ENCODE measurements at places on chromosomes 13 and 19. TPM values are rescaled to one million over a fixed set of nuclear protein-coding genes. Genes with fewer than 3 reads are reported as not detected.

The RB1 gene
- 11.5 TPM for polyA plus RNA-seq

The CD177 gene
- polyA plus RNA-seq = 0.88 TPM

The FBXO27 gene
- 5.0 TPM for polyA plus RNA-seq

GRCh38 chr13:50188696-50189095, 173.5 kb downstream of the KCNRG start:
- no peak for DNase-seq

The ZC3H4 gene
- polyA plus RNA-seq = 7.6 TPM

GRCh38 chr13:111917901-111918300, 149.0 kb upstream of the SOX1 start:
- no peak for DNase-seq

GRCh38 chr13:110634558-110634957, 19.2 kb downstream of the NAXD start:
- DNase-seq = no peak

The MEF2B gene
- polyA plus RNA-seq = 1.1 TPM

The CCDC169 gene
- polyA plus RNA-seq = 1.8 TPM

- no peak for DNase-seq
Measured at GRCh38 chr13:71515744-71516038, 351.3 kb downstream of the DACH1 start.

DNA sequence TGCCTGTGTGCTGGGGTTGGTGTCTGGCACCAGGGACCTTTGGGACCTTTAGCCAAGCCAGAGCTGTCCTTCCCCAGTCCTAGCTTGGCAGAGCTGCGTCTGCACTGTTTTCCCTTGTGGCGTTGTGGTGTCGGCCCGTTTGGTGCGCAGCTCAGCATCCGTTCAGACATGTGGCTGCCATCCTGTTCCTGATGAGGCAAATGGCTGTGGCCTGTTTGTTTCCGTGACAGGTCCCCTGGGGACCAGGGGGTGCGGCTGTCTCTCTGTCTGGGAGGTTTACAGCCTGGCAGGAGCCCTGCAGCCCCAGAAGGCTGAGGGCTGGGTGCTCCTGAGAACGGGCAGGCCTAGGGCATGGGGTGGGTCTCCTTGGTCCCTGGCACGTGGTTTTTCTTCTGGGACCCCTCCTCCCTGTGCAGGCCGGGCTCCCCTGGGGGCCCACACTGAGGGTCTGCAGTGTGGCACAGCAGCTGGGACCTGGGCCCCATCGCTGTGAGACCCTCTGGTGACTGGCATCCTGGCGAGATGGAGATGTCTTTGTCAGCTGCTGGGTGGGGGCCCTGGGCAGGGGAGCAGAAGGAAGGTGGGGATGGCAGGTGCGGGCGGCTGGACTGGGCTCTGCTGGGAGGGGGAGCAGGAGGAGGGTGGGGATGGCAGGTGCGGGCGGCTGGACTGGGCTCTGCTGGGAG, 4.0 kb downstream of the SPPL2B start:
- no peak for DNase-seq

- no peak for DNase-seq
Measured at GRCh38 chr13:94722609-94723345, 10.4 kb upstream of the SOX21 start.

The KLK10 gene
- not detected for polyA plus RNA-seq

The EPS8L1 gene
- polyA plus RNA-seq = 12.9 TPM

The CCDC159 gene
- polyA plus RNA-seq = 30.1 TPM

The ZNF439 gene
- 2.1 TPM for polyA plus RNA-seq

DNA sequence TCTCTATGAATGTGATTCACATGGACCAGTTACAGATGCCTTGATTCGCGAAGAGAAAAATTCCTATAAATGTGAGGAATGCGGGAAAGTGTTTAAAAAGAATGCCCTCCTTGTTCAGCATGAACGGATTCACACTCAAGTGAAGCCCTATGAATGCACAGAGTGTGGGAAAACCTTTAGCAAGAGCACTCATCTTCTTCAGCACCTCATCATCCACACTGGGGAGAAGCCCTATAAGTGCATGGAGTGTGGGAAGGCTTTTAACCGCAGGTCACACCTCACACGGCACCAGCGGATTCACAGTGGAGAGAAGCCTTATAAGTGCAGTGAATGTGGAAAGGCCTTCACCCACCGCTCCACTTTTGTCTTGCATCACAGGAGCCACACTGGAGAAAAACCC, 7.7 kb downstream of the ZNF543 start:
- DNase-seq = no peak

The SHISA7 gene
- polyA plus RNA-seq = 0.02 TPM

The ZNF431 gene
- 3.8 TPM for polyA plus RNA-seq

DNA sequence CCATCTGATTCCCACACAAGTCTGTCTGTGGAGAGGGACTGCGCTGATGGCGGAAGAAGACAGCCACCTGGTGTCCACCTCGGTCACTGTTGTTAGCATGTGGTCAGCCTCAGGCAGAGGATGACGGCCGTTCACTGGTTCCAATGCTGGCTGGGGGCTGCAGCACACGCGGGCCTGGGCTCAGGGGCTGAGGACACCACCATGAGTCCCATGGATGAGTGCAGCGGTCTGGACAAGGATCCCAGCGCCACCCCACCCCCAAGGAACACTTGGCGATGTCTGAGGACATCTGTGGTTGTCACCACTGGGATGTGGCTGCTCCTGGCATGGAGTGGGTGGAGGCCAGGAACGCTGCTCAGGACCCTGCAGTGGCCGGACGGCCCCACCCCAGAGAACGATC, 10.9 kb downstream of the DPP9 start:
- peak; percentile 18 for DNase-seq

The UTP14C gene
- polyA plus RNA-seq = 5.1 TPM

The ZNF525 gene
- 2.5 TPM for polyA plus RNA-seq

DNA sequence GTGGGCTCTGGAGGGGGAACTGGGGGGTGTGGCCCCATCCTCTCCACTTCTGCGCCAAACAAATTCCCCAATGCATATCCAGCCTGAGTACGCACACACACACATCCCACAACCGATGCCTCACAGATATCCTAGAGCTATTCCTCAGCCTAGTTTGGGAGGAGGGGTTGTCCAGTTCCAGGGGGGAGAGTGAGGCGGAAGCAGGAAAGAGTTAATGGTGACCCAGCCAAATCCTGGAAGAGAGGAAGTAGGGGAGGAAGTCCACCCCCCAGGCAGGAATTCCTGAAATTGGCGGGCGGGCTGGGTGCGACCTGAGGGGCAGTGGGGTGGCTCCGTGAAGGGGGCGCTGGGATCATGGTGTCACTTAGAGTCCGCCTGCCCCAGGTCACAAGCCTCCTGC, 897 bp downstream of the GPR4 start:
- no peak for DNase-seq

DNA sequence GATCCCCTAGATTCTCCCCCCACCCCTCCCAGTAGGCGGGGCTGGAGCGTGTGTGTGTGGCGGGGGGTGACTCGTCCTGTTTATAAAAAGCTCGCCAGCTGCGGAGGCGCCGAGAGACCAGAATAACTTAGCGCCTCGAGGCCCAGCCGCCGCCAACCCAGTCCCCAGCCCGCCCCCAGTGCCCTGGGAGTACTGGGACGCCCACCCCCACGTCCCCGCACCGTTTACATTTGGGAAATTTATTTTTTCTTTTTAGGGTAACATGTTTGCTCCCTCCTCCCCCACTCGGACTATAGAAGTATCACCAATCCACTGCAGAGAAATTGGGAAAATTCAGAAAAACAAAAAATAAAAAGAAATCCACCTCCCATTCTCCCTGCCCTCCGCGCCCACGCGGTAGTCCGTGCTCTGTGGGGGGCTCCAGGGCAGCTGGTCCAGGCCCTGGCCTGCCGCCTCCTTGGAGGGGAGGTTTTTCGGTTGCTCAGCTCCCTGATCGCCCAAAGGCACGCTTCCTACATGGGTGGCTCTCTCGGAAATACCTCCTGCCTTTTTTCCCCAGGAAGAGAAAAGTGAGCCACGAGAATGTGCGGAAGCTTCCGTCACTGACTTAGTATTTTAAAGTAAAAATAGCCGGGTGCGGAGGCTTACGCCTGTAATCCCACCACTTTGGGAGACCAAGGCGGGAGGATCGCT, 1.5 kb upstream of the RAB3A start:
- peak; percentile 77 for DNase-seq

The CEACAM7 gene
- polyA plus RNA-seq = not detected

- peak; percentile 99 for DNase-seq
Measured at GRCh38 chr19:40609561-40610395, 8.6 kb downstream of the LTBP4 start.

- no peak for DNase-seq
Measured at GRCh38 chr13:110790371-110790770, 76.9 kb downstream of the ING1 start.

DNA sequence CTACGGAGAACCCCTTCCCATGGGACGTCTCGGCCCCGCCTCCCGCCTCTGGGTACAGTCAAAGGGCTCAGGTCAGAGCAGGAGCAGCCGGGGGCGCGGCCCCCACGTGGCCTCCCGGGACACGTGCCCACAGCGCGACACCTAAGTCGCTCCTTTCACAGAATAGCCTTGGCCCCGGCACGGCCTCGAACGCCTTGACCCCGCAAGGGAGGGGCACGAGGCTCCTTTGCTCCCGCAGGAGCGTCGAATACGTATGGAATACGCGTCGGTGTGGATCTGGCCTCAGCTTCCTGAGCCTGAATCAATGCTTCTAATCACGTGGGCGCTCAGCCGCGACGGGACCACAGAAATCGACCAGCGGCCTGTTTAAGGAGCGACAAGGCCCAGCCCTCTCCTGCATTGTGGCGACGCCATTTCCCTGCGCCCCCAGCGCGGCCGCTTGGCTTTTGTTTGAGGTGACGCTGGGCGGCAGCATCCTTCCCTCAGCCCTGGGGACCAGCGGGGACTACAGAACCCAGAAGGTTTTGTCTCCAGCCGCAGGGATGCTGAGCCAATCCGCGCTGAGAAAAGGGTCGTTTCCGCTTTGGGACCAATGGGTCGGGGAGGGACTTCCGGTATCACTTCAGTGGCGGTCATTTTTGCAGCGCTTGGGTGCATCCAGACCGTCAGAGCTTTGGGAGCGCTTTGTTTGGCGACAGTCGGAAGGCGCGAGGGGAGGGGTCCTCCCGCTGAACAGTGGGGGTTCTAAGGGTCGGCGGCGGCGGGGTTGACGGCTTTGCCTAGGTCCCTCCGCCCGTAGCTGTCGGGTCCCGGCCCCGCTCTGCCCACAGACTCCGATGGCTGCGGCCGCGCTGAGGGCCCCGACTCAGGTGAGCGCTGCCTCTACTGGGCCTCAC, at the start of gene ZIK1:
ZIK1 (plus strand) TSS at position 625 of the 896 bp plus-strand sequence; CDS start at position 837, 212 bp downstream.
- DNase-seq = peak; percentile 97

The CRB3 gene
- not detected for polyA plus RNA-seq

DNA sequence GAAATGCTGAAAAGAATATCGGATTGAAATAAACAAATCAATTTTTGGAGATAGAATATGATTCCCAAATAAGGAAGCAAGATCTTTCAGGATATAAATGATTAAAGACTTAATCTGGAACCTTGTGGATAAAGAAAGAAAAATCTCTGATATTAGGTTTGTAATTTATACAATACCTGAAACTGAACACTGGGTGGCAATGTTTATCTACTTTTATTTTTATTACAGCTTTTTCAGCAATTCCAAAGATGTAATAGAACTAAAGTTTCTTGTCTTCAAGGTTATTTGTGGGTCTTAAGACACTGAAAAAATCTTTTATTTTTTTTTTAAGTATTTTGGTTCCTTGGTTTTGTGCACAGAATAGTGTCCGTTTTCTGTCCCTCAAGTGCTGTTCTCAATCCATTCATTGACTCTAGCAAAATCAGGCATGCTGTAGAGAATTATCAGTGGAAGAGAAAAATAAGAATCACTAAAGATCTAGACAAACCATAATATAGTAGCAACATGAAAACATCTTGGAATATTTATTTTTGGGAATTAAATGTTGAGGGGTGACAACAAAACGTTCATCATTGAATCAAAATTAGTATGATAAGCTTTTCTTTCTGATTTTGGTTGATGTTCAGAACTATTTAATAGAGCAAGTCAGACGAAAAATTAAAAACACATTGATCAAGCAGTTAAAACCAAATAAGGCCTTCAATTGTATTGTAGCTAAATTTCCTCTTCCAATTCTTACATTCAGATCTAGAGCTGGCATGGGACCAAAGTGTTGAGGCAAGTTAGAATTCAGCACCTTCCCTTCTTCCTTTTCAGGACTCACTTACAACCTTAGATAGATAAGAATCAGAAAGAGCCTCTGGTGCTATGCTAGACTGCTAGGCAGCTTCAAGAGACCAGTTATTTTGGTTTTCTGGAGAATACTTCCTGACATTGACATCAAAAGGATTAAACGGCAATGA, 704.4 kb upstream of the PCDH20 start:
- DNase-seq = peak; percentile 17

GRCh38 chr19:38718747-38719543, 25.3 kb downstream of the CAPN12 start:
- peak; percentile 64 for DNase-seq

DNA sequence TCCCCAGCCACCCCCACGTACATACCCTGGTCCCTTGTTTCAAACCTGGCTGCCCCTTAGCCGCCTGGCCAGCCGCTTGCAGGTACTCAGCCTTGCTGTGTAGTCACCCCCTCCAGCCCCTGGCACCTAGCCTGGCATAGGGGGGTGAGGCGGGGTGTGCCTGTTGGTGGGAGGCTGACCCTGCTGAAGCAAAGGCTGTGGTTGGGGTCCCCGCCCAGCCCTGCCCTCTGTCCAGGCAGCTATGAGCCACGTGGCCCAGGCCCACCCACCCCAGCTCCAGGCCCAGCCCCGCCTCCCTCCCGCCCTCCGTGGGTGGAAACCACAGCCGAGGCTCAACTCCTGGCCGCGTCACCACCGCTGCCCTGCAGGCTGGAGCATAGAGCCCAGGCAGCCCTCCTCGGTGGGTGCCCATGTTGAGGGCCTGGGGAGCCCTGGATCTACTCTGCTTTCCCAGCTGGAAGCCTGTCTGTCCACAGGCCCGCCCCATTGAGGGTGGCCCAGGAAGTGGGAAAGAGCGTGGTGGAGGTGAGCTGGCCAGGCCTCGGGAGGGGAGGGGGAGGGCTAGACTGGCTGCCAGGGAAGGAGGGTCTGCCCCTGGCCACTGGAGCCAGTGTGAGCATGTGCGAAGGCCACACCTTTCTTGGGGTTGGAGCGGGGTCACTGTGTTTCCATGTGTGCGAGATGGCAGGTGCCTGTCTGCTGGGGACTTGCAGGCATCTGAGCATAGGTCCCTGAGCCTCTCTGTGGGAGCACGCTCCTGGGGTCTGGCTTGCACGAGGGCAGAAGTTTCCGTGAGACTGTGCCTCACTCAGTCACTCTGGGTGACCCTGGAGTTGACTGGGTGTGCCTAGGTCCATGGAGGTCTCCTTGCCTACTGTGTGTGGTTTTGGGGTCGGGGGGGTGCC, 31.0 kb downstream of the PAK4 start:
- DNase-seq = no peak

The CEACAM5 gene
- polyA plus RNA-seq = not detected

- no peak for DNase-seq
Measured at GRCh38 chr19:45769821-45770191, 754 bp upstream of the SIX5 start.

GRCh38 chr13:38341149-38341692, 8.4 kb upstream of the UFM1 start:
- DNase-seq = no peak

DNA sequence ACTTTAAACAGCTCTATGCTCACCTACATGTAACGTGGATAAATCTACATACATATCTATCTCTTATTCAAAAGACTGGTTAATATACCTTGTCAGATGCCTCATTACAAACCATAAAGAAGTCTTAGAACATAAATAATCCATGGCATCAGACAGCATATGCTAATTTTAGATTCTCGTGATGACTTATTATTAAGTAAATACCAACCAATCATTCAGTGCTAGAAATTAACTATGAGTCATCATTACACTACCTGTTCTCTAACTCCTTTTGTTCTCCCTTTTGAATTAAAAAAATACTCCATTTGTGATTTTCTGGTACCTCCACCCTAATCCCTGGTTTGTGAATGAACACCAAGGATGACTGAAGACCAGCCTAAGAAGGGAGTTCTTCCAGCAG, 754.3 kb upstream of the ARGLU1 start:
- no peak for DNase-seq

- no peak for DNase-seq
Measured at GRCh38 chr19:30631033-30631370, 258.8 kb downstream of the ZNF536 start.

The IGFL4 gene
- not detected for polyA plus RNA-seq
